ENCODE measurements at places on chromosomes 2 and 18.
A peak's percentile ranks its signal among the peaks of the same experiment; 100 is the strongest.

DNA sequence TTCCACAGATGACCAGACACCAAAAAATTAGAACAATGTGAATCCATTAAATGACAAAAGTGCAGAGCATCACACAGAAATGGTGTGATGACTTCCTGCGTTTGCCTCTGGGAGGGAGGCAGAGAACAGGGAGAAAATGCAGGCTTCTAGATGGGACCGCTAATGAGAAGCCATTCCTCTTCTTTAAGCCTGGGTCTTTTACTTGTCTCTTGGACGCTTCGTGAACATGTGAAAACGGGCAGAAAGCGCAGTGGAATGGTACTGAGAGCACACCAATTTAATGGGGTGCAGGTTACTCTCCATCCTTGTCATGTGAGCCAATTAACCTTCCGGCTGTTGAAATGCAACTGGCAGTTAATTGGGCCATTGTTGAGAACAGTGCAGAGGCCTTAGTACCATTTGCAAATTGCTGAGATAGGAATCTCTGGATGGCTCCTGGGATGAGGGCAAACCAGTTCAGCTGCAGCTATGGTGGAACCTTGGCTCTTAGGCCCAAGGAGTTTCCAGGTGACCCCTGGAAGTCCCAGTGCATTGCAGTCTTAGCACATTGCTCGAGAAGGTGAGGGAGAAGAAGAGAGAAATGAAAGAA lies 210.4 kb upstream of the CXCR4 start:
- no peak for DNase-seq
- H3K4me1 ChIP-seq = peaks cover 47% of the 10 kb centered on the region
- peaks cover 11% of the 10 kb centered on the region for H3K27me3 ChIP-seq
- peaks cover 3% of the 10 kb centered on the region for H3K36me3 ChIP-seq
- peak overlapping the region; percentile 92 for H3K27ac ChIP-seq

- H3K4me3 ChIP-seq = no peak overlapping the region
- no peak for DNase-seq
- H3K27me3 ChIP-seq = peaks cover 37% of the 10 kb centered on the region
- no peaks in the 10 kb centered on the region for H3K36me3 ChIP-seq
- H3K27ac ChIP-seq = no peak overlapping the region
Measured at GRCh38 chr2:28643911-28644334, 107.7 kb upstream of the PPP1CB start.

- peak; percentile 19 for DNase-seq
- H3K27me3 ChIP-seq = no peaks in the 10 kb centered on the region
- no peaks in the 10 kb centered on the region for H3K4me1 ChIP-seq
- H3K4me3 ChIP-seq = no peak overlapping the region
Measured at GRCh38 chr2:241575624-241576292, 17.2 kb downstream of the BOK start.

DNA sequence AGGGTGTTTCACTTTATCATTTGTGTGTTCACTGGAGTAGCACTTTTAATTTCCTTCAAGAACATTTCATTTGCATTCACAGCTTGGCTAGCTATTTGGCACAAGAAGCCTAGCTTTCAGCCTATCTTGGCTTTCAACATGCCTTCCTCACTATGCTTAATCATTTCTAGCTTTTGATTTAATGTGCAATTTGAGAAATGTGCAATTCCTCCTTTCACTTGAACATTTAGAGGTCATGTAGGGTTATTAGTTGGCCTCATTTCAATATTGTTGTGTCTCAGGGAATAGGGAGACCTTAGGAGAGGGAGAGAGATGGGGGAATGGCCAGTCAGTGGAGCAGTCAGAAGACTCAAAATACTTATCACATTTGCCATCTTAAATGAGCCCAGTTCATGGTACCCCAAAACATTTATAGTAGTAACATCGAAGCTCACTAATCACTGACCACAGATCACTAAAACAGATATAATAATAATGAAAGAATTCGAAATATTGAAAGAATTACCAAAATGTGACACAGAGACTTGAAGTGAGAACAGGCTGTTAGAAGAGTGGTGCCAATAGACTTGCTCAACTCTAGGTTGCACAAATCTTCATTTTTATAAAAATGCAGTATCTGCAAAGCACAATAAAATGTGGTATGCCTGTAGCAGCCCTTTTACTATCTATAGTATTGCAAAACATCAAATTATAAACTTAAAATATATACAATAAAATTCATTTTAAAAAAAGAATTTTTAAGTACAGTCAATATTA lies 561.2 kb downstream of the METTL4 start:
- H3K36me3 ChIP-seq = no peaks in the 10 kb centered on the region
- no peak for DNase-seq
- H3K27ac ChIP-seq = no peak overlapping the region

- peaks cover 83% of the 10 kb centered on the region for H3K27me3 ChIP-seq
- H3K4me3 ChIP-seq = peak overlapping the region; percentile 13
- peak; percentile 94 for DNase-seq
Measured at GRCh38 chr2:134668821-134669220, 50.0 kb downstream of the TMEM163 start.

DNA sequence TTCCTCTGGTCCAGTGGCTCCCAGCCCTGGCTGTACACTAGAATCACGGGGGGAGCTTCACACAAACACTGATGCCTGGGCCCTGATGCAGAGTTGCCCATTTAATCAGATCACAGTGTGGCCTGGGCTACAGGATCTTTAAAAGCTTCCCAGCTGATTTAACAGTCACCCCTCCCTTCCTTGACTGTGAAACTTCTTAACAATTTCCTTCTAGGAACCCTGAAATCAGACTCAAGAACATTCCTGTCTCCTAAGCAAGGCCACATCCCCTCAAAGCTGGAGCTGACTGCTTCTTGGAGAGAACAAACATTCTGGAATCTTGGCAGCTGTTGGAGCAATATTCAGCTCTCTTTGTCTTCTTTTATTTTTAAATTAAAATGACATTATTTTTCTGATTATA lies 88.7 kb downstream of the ADD2 start:
- peaks cover 1% of the 10 kb centered on the region for H3K36me3 ChIP-seq
- H3K27ac ChIP-seq = no peak overlapping the region
- peaks cover 6% of the 10 kb centered on the region for H3K4me1 ChIP-seq

- no peak overlapping the region for H3K4me3 ChIP-seq
- H3K27ac ChIP-seq = no peak overlapping the region
- no peak for DNase-seq
- H3K4me1 ChIP-seq = no peaks in the 10 kb centered on the region
- H3K36me3 ChIP-seq = no peaks in the 10 kb centered on the region
Measured at GRCh38 chr2:130300258-130300969, 42.3 kb upstream of the IMP4 start.

DNA sequence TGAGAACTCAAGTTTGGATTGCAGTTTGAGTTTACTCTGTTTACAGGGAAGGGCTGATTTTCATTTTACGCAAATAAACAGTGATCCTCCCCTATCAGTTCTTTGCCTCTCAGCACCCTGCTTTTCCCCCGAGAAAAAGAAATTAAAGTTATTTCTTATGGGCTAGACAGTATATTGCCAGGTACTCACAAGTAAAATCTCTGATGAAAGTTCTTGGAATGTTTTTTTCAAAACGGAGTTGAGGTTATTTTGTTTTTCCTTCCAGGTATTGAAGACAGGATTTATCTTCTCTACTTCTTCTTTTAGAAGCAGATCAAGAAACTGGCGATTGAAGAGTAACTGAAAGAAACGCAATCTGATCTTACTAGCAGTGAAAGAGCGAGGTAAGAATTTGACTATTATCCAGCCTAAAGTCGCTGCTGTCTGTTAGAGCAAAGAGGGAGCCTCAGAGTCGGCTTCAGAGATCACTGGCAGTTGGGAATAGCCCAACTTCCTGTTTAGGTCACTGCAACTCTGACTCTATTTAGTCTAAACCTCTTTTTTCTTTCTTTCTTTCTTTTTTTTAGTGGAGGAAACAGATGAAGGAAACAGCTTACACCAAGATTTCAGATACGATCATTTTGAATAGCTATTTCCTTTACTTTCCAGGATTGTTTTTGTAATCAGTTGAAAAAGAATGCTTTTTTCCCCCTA lies at the start of gene TFPI:
TFPI (minus strand) TSS at position 425 of the 693 bp plus-strand sequence. CDS start 50,667 bp downstream, outside the sequence.
- H3K4me1 ChIP-seq = peaks cover 4% of the 10 kb centered on the region
- H3K36me3 ChIP-seq = no peaks in the 10 kb centered on the region
- no peak for DNase-seq
- no peak within 1 kb of the TSS for H3K4me3 ChIP-seq

DNA sequence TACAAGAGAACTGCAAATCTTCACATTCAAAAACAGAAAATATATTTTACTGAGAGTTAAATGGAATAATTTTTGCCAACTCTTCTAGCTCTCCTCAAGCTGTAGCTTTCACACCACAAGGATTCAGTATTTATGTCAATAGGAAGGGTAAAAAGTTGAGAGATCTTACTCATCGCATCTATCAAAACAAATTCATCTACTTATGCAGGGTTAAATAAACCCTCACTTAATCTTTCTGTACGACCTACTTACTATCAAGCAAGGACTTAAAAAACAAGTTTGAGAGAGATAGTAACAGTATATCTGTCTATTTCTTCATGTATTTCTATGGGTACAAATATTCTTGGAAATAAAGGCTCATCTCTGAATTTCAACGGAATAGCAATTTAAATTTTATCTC lies 35.5 kb downstream of the SIGLEC15 start:
- peaks cover 64% of the 10 kb centered on the region for H3K36me3 ChIP-seq
- no peak overlapping the region for H3K4me3 ChIP-seq
- no peaks in the 10 kb centered on the region for H3K27me3 ChIP-seq
- H3K27ac ChIP-seq = no peak overlapping the region
- DNase-seq = no peak
- no peaks in the 10 kb centered on the region for H3K4me1 ChIP-seq

DNA sequence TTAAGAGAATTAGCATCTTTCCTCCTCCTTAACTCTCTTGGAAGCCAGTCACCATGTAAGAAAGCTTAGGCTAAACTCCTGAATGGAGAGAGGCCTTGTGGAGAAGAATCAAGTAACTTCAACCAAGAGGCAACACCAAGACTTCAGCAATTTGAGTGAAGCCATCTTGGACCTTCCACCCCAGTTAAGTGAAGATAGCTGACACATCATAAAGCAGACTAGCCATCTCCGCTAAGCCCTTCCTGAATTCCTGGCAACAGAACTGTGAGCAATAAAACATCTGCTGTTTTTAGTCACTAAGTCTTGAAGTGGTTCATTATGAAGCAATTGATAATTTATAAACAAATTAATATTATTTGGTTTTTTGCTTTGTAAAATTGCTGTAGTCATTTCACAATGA lies 1.5 kb upstream of the ZNF397 start:
- H3K27ac ChIP-seq = no peak overlapping the region
- no peak overlapping the region for H3K4me3 ChIP-seq
- H3K27me3 ChIP-seq = peaks cover 4% of the 10 kb centered on the region
- H3K36me3 ChIP-seq = peaks cover 22% of the 10 kb centered on the region
- no peak for DNase-seq

GRCh38 chr18:66972681-66973080 lies 368.8 kb upstream of the CDH19 start:
- no peaks in the 10 kb centered on the region for H3K36me3 ChIP-seq
- no peak for DNase-seq
- no peaks in the 10 kb centered on the region for H3K4me1 ChIP-seq

DNA sequence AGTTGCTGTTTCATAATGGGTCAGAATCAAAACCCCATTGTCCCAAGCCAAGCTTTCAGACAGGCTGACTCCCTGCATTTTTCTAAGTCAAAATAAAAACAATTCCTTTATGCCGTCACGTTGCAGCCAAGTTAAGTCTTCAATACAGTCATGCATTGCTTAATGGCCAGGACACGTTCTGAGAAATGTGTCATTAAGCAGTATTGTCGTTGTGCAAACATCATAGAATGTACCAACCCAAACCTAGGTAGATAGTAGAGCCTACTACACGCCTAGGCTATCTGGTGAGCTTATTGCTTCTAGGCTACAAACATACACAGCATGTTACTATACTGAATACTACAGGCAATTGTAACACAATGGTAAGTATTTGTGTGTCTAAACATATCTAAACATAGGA lies 160.4 kb upstream of the FOSL2 start:
- H3K27me3 ChIP-seq = no peaks in the 10 kb centered on the region
- peaks cover 7% of the 10 kb centered on the region for H3K4me1 ChIP-seq
- no peak for DNase-seq
- no peak overlapping the region for H3K4me3 ChIP-seq

DNA sequence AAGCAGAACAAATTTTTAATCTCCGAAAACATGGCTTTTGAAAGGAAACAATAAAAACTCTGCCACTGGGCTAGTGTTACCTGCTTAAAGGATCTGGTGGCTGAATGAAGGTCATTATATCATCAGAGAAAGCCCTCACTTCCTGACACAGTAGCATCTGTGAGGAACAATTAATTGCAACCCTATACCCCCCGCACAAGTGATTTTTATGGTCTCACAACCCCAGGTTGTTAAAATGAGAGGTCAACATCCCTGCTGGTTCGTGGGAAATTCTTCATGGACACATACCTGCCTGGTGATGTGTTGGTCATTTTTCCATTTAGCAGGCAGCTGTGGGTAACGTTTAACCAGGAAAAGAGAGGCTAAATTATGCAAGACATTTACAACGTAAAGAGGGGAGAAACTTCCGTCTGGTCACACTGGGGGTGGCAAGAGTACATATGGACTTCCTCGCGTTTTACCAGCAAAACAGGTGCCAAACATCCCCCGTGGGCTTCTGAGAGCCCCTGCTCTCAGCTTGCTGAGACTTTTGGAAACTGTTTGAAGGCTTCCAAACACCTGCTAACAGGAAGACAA lies 29.2 kb downstream of the NIFK start:
- no peak overlapping the region for H3K27ac ChIP-seq
- H3K27me3 ChIP-seq = peaks cover 19% of the 10 kb centered on the region
- DNase-seq = no peak
- H3K4me1 ChIP-seq = peaks cover 5% of the 10 kb centered on the region
- no peaks in the 10 kb centered on the region for H3K36me3 ChIP-seq
- H3K4me3 ChIP-seq = no peak overlapping the region

DNA sequence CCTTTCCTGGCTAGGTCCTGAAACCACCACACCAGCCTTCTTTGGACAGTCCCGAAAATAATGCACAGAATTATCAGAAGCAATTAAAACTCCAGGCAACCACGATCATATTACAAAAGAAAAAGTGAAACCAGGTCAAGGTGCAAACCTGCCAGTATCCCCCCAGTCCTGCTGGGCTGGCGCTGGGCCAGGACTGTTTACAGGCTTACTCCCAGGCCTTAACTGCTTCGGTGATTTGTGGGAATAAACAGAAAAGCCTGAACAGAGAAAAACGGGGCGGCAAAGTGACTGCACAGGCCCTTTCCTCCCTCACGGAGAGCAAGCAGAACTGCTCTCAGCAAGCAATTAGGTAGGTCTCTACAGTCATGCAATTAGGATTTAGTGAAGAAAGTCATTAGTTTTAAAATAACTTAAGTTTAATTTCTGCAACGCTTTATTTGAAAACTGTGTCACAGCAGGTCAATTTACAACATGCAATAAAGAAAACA lies 1.3 kb downstream of the HDAC4 start:
- peaks cover 12% of the 10 kb centered on the region for H3K27me3 ChIP-seq
- peak overlapping the region; percentile 92 for H3K27ac ChIP-seq
- H3K4me1 ChIP-seq = peaks cover 51% of the 10 kb centered on the region
- DNase-seq = peak; percentile 73
- H3K4me3 ChIP-seq = peak overlapping the region; percentile 90

- DNase-seq = no peak
- H3K4me3 ChIP-seq = no peak overlapping the region
- H3K27ac ChIP-seq = no peak overlapping the region
- no peaks in the 10 kb centered on the region for H3K4me1 ChIP-seq
- no peaks in the 10 kb centered on the region for H3K36me3 ChIP-seq
- no peaks in the 10 kb centered on the region for H3K27me3 ChIP-seq
Measured at GRCh38 chr18:11309172-11309571, 159.8 kb upstream of the PIEZO2 start.
